ENCODE measurements at places on chromosomes 1 and 21.

DNA sequence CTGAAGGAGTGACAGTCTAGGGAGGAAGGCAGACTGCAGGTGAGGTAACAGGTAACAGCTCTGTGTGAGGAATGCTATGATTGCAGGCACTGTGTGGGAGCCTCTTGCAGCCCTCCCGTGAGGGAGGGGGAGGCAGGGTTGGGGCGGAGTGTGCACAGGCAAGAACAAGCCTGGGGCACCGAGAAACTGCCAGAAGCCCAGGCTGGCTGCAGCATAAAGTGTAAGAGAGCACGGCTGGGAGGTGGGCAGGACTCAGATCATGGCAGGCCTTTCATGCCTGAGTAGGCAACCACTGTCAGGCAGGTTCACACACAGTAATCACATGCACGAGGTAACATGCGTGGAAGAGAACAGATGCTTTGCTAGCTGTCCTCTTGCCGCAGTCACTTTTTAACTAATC lies 11.3 kb upstream of the RHEX start:
- no peak for DNase-seq

GRCh38 chr1:33232716-33233115 lies 23.6 kb upstream of the ZNF362 start:
- DNase-seq = no peak

- DNase-seq = no peak
Measured at GRCh38 chr1:190168893-190169280, 308.8 kb downstream of the BRINP3 start.

DNA sequence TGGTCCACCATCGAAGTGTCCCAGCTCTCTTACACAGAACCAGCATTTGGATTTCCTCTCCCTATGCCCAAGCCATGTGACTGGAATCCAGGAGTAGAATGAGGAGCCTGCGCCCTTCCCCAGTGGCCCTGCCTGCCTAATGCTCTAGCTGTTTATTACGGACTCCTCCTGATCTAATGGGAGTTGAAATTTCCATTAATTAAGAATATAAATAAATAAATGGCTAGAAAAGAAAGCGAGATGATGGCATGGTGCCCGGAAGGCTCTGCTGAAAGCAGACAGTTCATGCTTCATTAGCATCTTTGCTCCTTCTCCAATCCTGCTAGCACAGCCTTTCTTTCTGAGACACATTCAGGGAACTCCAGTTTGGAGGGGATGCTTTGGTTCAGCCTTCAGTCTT lies 216.2 kb downstream of the SEC16B start:
- no peak for DNase-seq

DNA sequence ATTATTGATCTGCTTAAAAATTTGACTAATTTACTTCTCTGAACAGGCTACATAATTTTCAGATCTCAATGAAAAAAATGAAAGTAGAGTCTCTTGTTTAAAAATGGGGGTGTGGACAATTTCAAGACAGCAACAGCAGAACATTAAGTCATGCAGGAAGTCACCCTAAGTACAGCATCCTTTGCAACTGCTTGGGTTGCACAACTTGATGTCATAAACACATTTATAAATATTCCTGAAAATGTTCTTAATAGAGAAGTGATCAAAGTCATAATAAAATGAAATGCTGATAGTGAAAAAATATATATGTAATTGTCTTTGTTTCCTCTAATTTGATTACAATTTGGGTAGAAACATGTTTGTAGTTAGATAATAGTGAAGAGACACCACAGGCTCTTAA lies 79.3 kb downstream of the TNNI3K start:
- DNase-seq = no peak

DNA sequence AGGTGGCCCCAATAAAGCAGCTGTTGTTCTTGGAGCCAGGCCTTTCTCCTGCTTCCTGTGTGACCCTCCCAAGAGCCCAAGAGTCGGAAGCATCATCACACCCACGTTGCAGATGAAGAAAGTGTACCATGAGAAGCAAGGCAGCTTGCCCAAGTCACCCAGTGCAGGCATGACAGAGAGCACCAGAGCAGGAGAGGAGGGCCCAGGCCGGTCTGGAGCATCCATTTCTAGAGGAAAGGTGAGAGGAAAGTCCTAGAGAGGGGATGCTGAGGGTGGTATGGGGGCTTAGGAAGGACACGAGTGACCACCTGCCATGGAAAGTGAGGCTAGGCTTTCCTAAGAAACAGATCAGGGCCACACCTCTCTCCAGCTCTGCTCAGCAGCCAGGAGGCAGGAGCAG lies 47.0 kb downstream of the C1orf198 start:
- no peak for DNase-seq

- no peak for DNase-seq
Measured at GRCh38 chr1:88634538-88634937, 49.5 kb upstream of the PKN2 start.

DNA sequence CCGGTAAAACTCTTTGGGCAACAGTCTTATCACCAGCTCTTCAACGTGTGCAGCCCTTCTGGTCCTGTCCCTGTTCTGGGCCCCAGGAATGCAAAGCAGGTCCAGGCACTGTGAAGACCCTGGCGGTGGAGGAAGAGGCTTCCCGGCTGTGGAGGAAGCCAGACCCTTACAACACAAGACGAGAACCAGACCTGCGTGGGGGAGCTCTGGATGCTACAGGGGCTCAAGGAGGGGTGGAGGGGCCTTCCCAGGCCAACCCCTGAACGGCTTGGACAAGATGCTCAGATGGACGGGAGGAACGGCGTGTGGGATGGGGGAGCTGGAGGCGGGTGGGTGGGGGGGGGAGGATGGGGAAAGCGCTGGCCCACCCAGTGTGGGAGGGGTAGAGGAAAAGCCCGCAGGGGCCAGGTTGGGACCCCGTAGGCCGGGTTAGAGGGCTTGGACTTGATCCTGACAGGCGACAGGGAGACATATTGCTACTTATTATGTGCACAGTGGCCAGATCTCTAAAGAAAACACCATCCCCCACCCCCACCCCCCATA lies 5.1 kb upstream of the OLIG2 start:
- DNase-seq = no peak

- DNase-seq = peak; percentile 3
Measured at GRCh38 chr1:222824641-222825040, 9.8 kb downstream of the DISP1 start.

DNA sequence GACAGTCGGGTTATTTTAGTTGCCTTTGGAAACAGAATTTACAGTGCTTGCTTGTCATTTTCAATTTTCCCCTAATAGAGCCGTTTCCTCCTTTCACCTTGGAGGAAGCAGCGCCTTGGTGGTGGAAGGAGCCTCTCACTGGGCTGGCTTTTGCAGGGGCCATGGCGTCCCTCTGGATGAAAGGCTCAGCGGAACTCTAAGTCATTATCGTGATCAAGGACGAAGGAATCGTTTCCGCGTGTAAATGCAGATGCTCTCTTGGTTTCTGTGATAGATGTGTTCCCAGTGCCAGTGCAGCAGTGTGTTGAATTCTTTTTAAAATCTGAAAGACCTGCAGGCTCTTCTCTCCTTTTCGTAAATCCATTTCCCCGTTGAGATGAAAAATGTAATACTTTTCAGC lies 126.2 kb upstream of the LMO4 start:
- DNase-seq = no peak

DNA sequence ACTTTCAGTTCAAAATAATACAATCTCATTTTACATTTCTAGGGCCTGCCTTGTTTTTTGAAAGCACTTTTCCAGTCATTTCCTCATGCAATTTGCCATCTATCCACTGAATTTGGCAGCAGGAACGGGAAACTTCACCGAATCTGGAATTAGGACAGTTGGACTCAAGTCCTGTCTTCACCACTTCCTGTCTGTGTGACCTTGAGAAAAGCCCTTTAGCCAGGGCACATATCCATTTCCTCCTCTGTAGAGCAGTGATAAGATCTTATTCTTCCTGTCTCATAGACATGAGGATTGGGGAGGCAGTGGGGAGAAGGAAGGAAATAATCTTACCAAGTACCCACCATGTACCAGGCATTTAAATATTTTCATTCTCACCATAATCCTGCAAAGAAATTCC lies 12.0 kb downstream of the VAV3 start:
- DNase-seq = peak; percentile 4

DNA sequence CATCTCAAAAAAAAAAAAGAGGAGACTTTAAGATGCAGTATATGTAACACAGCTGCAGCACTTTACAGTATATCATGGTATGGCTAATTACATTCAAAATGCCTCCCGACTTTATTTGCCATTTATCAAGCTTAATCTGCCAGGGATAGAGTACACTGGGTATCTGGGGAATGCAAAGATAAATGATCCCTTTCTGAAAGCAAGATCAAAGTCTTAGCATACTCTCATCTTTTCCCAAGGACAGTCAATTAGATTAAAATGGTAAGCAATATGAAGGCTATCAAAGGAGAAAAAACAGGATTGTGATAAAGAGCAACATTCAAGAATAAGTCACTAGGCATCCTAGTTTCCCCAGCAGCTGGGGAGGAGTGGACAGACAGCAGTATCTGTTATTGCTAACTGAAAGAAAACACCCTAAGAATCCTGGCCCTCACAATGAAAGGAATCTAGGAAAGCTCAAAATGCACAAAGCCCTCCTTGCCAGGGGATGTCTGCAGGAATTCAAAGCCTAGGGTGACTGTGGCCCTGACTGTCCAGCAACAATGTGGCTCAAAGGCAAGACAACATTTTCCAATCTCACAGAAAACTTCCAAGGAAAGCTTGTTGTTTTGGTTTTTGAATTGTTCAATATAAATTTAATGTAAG lies 56.7 kb upstream of the RAP1GAP start:
- DNase-seq = no peak

DNA sequence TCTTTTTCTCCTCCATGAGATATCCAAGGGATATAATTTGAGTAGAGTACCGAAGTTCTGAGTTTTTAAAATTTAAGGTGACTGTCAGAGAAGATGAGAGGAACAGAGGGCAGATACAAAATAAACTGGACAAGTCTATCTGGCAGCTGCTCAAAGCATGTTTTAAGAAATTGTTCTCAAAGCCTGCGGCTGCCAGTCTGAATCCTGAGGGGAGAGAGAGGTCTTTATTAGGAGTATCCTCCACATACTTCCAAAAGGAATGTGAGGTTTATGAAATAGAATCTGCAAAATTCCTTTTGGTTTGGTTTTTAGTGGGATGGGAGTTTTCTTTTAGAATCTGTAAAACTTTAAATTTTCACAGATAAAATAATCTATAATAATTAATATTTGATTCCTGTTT lies 41.3 kb downstream of the TTC13 start:
- DNase-seq = peak; percentile 39

DNA sequence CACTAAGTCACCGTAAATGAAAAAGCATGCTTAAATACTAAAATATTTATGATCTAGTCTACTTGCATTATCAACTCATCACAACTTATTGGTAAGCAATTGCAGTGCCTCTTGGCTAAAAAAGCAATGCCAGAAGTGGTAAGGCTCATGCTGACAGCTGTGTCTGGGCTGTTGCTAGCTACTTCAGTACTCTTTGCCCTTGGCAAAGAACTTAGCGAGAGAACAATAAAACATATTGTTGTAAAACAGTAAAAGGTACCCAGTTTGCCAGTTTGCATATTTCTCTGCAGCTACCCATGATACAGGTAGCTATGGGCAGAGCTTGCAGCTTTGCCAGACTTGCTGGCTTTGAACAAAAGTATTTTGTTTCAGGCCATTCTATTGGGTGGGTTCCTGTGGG lies 73.1 kb downstream of the ATP6V1G3 start:
- DNase-seq = peak; percentile 42

Measured in AG10803 (cell line).